Liver (tissue), 10 donors: ENCODE measurements at places on chromosomes 4 and X.

- no peak for DNase-seq
Measured at GRCh38 chr4:83362492-83363329, 28.1 kb upstream of the HPSE start.

DNA sequence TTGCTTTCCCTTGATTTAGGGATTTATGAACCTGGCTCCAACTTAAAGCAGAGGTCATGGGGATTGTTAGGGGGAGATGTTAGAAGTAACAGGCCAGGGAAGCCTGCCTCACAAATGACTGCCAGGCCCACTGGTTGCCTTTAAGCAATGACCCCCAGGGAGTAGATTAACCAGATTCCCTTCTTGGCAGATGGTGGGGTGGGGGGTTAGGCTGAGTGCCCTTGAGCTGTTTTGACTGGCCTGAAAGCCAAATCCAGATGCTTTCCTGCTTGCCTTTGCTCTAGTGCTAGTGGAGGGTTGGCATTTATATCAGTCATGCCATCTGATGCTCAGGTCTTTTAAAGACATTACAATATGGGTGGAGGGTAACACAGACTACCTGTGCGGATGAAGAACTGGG lies 128.1 kb downstream of the TMEM164 start:
- DNase-seq, result no peak

- DNase-seq, result no peak
Measured at GRCh38 chr4:162706632-162707031, 460.1 kb downstream of the NAF1 start.

GRCh38 chrX:153411988-153412574 lies 809 bp downstream of the ZFP92 start:
- DNase-seq, result no peak

- no peak for DNase-seq
Measured at GRCh38 chr4:128456171-128456570, 168.6 kb upstream of the PGRMC2 start.

- no peak for DNase-seq
Measured at GRCh38 chr4:69467797-69468196, 27.9 kb downstream of the UGT2B4 start.

GRCh38 chr4:20490734-20491133 lies 209.5 kb upstream of the PACRGL start:
- no peak for DNase-seq

GRCh38 chr4:183362916-183363542 lies 40.8 kb upstream of the CLDN24 start:
- no peak for DNase-seq

DNA sequence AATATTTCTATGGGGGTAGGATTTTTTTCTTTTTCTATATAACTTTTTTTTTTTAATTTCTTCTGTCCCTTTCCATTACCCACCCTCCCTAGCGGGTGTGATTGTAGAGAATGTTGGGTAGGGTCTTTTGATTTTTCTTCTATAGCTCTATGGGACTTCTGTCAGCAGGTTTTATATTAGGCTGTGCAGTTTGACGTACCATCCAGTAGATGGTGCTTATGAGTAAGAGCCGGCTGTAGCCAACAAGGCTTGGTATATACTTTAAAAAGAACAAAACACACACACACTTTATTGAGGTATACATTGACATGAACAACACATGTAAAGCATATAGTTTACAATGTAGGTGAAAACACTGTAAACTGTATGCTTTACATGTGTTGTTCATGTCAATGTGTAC lies 247.9 kb upstream of the POF1B start:
- DNase-seq, result no peak

DNA sequence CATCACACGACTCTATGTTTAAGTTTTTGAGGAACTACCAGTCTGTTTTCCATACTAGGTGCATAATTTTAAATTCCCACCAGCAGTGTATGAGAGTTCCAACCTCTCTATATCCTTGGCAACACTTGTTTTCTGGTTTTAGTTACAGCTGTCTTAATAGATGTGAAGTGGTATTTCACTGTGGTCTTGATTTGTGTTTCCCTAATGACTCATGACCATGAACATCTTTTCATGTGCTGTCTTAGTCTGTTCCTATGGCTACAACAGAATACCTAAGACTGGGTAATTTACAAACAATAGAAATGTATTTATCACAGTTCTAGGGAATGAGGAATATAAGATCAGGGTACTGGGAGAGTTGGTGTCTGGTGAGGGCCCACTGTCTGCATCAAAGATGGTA lies 51.5 kb upstream of the GPR78 start:
- DNase-seq, result no peak

- DNase-seq, result no peak
Measured at GRCh38 chr4:94598758-94599157, 147.0 kb downstream of the PDLIM5 start.

- DNase-seq, result no peak
Measured at GRCh38 chrX:76428243-76429130, 977 bp downstream of the MAGEE1 start.

- DNase-seq, result no peak
Measured at GRCh38 chrX:11381464-11381863, 88.3 kb downstream of the AMELX start.

GRCh38 chrX:13023567-13023966 lies 20.9 kb downstream of the FAM9C start:
- DNase-seq, result no peak

GRCh38 chrX:64792598-64793337 lies 183.5 kb downstream of the ZC4H2 start:
- DNase-seq, result no peak

DNA sequence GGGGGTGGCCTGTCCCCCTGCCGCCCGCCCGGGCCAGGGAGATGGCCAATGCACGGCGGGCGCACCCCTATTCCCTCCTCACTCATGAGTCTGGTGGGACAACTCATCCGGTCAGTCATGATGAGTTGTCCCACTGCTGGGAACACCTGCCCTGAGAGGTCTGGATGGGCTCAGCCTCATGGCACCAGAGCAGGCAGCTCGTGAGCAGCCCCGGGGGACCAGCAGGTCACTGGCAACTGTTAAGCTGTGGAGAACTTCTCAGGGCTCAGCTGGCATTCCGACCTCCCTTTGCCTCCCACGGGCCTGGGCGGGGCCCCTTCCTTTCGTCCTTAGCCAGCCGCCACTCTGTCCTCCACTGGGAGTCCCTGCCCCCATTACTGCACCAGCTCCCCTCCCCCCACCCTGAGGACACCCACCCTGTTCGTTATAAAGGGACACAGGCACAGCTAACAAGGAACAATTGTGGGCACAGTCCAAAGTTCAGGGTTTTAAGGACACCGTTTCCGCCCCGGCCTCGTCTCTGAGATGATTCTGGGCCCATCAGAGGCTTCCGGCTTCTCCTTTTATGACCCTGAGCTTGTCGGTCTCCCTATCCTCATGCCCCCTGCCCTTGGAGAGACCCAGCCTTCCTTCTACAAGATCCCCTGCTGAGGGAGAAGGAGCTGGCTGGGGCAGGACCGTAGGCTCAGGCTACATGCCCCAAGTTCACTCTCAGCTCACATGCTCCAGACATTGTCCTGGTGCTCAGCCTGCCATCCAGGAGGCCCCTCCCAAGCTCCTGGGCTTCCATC lies 14.6 kb upstream of the KIAA0232 start:
- no peak for DNase-seq

DNA sequence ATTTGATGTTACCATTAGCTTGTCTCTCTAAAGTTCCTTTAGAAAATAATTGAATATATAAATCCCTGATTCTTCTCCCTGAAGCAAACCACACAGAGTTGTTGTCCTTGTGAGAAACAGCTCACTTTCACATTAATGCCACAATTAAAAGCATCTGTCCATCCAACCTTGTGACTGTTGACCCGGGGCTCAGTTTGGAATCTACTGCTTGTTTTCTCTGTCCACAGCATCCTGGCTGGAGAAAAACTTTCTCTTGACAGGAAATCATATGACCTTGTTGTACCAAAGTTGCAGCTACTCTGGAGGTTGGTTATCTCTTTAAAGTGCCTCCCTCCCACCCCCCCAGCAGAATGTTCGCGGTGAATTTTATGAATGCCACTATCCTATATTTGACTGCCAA lies 3.1 kb downstream of the PRKG2 start:
- DNase-seq, result no peak
